ENCODE measurements at places on chromosomes 5 and 9.

DNA sequence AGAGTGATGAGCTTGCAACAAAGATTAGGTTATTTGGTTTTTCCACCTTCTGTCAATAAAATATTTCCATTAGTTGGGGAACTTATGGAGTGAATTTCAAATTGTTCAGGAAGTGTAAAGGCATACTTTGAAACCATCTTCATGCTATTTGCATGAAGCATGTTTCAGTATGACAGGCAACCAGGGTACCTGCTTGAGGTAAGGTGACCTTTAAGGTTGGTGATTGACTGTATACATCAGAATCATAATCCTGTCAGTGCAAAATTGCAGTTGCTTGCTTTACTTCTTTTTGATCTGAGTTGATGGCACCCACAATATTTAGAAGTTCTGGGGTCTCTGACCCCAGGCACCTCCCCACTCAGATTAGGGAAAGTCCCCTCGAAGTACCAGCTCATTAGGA, 26.0 kb upstream of the TMEM171 start:
- no peak for DNase-seq

GRCh38 chr9:87089506-87089905, 142.2 kb upstream of the GAS1 start:
- no peak for DNase-seq

GRCh38 chr5:122315521-122315920, 3.5 kb downstream of the SNCAIP start:
- no peak for DNase-seq

- no peak for DNase-seq
Measured at GRCh38 chr5:68269820-68270219, 54.3 kb downstream of the PIK3R1 start.

GRCh38 chr5:142286111-142286510, 38.7 kb downstream of the SPRY4 start:
- no peak for DNase-seq

DNA sequence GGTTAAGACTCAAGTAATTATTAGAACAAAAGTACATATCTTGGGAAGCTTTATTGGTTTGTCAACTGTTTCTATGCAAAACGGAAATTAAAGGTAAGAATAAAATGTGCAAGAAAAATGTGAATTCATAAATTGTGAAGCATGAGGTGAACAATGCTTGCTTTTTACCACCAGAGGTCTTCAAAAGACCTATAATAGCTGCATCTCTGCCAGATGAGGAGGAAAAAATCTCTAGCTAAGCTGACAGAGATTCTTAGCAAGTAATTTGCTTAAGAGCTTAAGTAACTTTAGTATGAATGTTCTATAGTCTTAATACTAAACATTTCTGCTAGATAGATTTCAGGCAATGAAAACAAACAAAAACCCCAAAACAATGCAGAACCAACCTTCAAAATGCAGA, 54.1 kb downstream of the MRPS30 start:
- DNase-seq: no peak

GRCh38 chr9:83220730-83221129, 157.8 kb upstream of the RASEF start:
- DNase-seq: no peak

DNA sequence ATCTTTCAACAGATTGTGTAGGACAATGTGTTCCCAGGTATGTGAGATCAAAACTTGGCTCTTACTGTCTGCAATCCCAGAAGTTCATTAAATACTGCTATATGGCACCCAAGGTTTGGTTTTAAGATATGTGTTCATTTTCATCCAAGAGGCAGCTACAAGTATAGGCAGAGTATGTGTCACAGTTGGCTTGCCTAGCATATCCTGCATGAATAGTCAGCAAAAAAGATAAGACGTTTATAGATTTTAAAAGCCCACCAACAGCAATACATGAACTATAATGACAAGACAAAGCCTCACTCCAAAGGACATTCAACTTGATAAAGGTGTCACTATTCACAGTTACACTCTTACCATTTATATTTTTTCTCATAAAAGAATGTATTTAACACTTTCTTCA, 99.1 kb downstream of the BNC2 start:
- DNase-seq: no peak

DNA sequence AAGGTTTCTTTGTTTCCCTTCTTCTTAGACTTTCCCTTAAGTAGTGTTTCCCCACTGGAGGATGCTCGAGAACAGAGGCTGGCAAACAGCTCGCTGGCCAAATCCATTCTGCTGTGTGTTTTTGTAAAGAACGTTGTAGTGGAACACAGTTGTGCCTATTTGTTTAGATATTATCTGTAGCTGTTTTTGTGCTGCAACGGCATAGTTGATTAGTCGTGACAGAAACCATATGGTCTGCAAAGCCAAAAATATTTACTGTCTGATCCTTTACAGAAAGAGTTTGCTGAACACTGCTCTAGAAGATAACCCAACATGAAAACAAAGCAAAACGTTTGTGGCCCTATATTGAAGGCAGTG, 47.0 kb upstream of the EGFLAM start:
- no peak for DNase-seq

- DNase-seq: no peak
Measured at GRCh38 chr5:151239237-151239861, 13.6 kb upstream of the GM2A start.

DNA sequence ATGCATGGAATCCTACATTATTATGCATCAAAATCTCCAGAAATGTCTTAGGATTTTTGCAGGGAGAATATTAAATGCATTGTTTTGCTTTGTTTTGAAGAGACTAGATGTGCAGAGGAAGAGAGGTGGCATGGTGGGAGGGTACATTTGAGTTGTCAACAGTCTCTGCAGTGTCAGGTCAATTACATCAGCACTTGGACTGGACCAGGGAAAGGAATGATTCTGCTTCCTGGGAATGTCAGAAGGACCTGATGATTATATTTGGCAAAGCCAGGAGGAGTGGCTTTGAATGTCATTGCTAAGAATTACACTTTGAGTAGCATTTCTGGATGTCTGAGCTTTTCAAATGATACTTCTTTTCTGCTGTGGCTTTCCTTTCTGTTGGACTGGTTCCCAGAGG, 17.5 kb upstream of the TMEFF1 start:
- no peak for DNase-seq

DNA sequence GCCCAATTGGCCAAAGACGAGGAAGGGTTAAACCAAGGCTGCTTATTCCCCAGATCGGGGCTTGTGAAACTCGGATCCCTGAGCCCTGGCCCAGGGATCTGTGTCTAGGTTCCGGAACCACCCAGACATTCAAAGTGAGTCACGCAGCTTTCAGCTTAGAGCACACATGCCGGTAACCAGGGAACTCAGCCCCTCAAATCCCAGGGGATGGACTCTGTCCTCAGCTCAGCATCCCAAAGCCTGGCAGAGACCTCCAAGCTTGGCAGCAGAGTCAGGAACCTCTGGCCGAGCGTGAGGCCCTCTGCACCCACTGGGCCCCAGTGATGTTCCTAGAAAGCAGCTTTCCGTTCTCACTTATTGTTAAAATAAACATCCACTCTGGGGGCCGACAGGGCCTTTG, 5.1 kb downstream of the PNPLA7 start:
- no peak for DNase-seq

GRCh38 chr5:39455645-39456044, 30.9 kb upstream of the DAB2 start:
- no peak for DNase-seq

DNA sequence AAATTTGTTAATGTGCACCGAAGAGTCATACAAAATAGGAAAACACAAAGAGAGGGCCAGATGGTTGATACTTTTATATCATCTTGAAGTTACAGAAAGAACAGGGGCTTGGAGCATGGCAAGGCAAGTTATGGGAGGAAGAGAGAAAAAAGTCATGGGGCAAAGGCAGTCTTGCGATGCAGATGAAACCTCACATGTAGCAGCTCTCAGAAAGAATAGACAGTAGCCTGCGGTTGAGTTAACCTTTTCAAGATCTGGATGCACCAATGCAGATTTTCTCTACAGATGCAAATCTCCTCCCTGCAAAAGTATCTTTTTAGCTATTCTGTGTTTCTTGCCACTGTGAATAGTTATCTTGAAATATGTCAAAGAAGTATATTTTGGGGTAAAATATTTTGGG, 243.9 kb downstream of the TMEM167A start:
- no peak for DNase-seq
